ENCODE measurements at places on chromosomes 7 and 10.

- DNase-seq: no peak
Measured at GRCh38 chr10:127148066-127148932, 48.1 kb downstream of the INSYN2A start.

GRCh38 chr7:1607696-1608095 is 37.9 kb upstream of the PSMG3 start:
- no peak for DNase-seq

- no peak for DNase-seq
Measured at GRCh38 chr10:114631666-114632417, 26.2 kb downstream of the ABLIM1 start.

GRCh38 chr7:34806831-34807230 is 148.8 kb downstream of the NPSR1 start:
- no peak for DNase-seq

DNA sequence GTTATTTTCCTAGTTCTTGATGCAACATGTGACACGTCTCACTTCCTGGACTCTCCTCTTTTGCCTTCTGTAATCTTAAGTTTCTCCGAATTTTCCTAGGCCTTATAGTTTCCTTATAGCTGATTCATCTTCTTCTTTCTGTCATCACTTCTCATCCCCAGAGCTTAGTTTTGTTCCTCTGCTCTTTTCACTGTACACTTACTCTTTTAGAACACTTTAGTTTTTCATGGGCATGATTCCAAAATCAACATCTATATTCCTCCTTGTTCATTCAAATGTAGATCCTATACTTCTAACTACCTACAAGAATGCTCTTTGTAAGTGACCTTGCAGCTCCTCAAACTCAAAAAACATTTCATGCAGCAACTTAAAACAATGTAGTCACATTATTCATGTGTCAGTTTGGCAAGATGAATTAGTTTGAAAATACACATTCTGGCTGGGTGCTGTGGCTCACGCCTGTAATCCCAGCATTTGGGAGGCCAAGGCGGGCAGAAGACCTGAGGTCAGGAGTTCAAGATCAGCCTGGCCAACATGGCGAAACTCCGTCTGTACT is 13.1 kb upstream of the SLC26A3 start:
- no peak for DNase-seq

DNA sequence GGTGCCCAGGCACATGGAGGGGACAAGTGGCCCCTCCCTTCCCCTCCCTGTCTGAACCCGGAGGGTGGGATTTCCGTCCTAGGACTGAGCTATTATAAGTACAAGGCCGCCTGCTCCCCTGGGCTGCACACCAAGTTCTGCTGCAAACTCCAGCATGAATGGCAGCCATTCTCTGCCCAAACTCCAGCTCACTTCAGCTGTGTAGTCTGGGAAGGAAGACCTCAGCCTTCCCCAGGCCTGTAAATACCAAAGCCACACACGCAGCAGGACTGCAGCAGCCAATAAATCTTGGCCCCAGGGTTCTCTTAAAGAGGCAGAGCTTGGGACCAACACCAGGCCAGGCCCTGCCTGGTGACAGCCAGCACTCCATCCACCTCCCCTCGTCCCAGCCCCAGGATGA is 291.3 kb upstream of the ZMIZ1 start:
- DNase-seq: no peak

- no peak for DNase-seq
Measured at GRCh38 chr10:128896116-128896795, 570.8 kb upstream of the MGMT start.

DNA sequence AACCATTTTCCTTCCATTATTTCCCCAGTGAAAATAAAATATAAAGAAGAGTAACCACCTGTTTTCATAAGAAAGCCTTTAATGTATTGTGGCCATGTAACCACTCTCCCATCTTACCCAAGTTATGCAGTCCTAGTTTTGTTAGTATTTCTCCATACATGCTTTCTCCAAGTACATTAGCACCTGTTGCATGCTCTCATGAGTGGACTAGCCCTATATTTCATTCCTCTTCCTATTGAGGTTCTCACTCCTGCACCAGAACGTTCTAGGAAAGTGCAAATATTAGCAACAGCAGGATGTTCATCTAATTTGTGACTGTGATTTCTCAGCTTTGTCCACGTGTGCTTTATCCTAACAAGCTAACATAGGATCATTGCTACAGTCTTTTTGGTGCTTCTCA is 155.1 kb upstream of the NPVF start:
- DNase-seq: no peak

DNA sequence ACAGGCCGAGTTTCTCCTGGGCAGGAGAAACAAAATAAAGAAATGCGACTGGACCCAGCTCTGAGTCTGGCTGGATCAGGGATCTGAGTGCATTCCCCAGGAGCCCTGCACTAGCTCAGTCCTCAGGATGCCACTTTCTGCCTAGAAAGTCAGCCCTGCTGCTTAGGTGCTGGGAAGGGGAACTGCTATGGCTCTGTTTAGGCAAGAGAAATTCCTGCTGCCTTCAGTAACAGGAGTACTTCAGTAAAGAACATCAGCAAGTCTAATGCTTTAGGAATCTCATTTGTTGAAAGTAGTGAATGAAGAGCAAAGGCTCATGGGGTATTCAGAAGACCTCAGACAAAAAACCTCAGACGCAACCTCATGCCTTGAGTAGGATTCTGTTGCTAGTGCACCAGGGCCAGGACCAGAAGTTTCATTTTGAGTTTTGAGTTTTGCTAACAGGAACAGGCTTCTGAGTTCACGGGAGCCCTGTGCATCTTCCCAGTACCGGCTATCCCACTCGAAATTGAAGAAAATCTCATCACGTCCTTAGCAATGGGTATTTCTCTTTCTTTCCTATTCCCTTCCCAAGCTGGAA is 170.8 kb upstream of the CDCA7L start:
- no peak for DNase-seq

GRCh38 chr10:109633846-109634245 is 289.5 kb downstream of the XPNPEP1 start:
- DNase-seq: no peak

DNA sequence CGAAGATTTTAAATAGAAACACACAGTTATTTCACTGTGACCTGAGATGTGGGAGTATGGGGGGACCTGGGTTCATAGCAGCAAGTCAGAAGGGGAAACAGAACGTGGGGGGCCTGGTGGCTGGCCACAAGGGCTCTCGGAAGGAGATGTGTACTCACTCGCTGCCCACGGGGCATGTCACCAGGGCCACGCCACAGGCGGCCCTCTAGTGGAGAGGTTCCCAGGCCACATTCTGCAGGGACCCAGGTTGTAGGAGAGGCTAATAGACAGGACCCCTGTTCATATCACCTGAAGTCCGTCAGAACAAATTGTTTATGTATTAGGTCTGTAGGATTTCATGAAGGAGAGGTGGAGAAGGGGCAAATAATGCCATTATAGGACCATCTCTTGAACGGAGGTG is 25.1 kb upstream of the SVOPL start:
- no peak for DNase-seq

DNA sequence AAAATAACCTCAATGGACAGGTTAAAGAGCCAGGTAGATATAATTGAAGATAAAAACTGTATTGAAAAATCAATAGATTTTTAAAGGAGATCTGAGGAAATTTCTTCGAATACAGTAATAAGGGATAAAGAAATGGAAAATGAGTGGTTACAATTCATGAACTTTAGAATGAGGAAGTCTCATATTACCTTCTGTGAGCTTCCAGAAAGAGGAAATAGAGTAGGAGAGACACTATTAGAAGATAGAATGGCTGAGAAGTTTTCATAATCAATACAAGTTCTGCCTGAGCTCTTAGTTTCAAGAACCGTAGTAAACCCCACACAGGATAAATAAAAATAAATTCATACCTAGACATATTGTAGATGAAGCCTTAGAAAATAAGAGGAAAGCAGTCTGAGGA is 11.5 kb downstream of the SDK1 start:
- no peak for DNase-seq

GRCh38 chr10:128432011-128432410 is 305.8 kb upstream of the MKI67 start:
- no peak for DNase-seq

DNA sequence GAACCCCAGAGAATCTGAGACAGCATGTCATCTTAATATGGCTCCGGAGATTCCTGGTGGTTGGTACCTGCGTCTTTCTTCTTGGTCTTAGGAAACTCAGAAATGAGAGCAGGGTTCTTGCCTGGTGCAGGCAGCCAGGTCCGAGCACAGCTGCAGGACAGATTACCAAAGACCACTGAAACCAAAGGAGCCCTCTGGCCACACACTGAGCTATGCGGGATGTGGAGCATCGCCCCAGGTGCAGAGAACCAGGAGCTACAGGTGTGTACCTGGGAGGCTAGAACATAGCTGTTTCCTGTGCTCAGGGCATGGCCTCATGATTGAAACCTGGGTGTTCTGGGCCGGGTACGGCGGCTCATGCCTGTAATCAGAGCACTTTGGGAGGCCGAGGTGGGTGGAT is 635.4 kb downstream of the CALN1 start:
- no peak for DNase-seq

DNA sequence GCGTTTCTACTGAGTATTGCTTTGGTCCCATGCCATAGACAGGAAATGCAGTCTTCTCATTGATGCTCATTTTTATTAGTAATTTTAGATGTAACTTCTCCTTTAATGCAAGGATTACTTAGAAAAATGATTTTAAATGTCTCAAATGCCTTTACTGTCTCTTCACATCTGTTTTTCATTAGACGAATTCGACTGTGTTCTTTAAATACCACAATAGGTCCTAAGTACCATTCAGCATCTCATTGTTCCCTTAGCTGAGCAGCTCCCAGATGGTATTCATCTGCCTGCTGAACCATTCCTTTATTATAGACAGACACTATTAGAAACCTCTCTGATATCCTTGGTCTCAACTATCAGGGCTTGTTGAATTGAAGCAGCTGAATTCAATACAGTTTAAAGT is 113.6 kb downstream of the LSMEM1 start:
- no peak for DNase-seq

GRCh38 chr10:113954409-113954808 is 89.3 kb upstream of the ADRB1 start:
- no peak for DNase-seq

- no peak for DNase-seq
Measured at GRCh38 chr10:68088740-68089139, 13.7 kb upstream of the HERC4 start.

- no peak for DNase-seq
Measured at GRCh38 chr10:15152556-15152955, 15.9 kb downstream of the NMT2 start.

DNA sequence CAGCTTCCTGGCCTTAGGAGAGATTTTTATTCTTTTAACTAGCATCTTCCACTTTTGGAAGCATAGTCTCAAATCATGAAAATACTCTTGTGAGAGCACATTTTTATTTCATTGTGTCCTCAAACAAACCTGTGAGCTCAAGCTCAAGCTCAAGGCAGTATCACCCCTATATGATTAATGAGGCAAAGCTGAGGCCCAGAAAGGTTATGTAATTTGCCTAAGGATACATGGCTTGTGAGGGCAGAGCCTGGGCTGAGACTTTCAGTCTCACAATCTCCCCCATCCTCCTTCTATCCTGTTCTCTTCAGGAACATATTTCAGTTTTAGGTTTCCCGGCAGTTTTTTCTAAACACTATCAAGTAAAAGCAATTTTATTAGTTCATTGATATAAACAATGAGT is 359.5 kb downstream of the PTEN start:
- DNase-seq: no peak

- DNase-seq: no peak
Measured at GRCh38 chr7:128119036-128119435, 87.8 kb upstream of the LRRC4 start.

DNA sequence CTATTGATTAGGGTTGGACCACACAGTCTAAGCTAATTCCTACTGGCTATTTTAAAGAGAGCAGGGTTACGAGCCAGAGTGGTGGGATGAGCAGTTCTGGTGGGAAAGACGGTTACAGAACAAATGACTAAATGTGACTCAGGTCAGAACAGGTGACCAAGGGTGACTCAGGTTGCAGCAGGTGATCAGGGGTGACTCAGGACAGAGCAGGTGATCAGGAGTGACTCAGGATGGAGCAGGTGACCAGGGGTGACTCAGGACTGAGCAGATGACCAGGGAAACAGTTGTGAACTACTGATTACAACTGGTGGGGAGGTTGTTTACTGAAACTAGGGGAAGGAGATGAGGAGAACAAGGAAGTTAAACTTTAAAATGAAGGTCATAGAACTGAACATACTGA is 366.3 kb downstream of the ABCA13 start:
- DNase-seq: no peak

DNA sequence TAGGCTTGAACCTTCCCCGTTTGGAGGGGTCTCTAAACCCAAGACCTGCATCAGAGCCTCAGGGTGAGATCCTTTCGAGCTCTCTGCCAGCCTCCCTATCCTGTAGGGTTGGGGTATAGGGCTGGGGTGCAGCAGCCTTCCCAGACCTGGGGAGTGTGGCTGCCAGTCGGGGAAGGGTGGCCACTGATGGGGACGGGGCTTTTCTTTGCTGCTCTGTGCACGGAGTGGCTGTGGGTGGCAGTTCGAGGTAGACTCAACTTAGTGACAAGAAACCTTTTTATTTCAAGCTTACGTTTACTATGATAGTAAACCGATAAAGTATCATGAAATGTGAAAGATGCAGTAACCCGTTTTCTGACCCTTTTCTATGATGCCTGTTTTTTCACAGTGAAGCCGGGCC is 13.0 kb downstream of the ZNF316 start:
- no peak for DNase-seq

DNA sequence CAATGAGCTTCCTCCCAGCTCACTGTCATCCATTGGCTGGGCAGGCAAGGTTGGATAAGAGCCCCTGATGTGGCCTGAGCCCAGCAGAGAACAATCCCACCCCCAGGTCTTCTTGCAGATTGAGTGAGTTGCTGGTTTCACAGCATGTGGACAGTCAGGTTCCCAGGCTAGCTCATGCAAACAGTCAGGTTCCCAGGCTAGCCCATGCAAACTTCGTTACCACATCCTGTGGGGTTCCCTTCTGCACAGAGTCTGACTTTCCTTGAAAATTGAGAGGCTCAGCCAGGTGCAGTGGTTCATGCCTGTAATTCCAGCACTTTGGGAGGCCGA is 67.1 kb downstream of the TMEM130 start:
- no peak for DNase-seq

GRCh38 chr7:158651968-158652565 is 52.5 kb downstream of the NCAPG2 start:
- no peak for DNase-seq

GRCh38 chr10:15290150-15290549 is 80.9 kb downstream of the FAM171A1 start:
- DNase-seq: no peak

Data from NK-92 treated with Interleukin-12 subunit alpha and Interleukin-12 subunit beta, amount 100 ng/mL, for 24 hours (cell line).